ENCODE measurements at places on chromosomes 2 and 18.
A peak's percentile ranks its signal among the peaks of the same experiment; 100 is the strongest.

- peak; percentile 68 for DNase-seq
Measured at GRCh38 chr2:230326453-230327417, at the start of gene SP140L. Gene SP140L (plus strand): TSS chr2:230327193. CDS start chr2:230327270, 77 bp downstream.

DNA sequence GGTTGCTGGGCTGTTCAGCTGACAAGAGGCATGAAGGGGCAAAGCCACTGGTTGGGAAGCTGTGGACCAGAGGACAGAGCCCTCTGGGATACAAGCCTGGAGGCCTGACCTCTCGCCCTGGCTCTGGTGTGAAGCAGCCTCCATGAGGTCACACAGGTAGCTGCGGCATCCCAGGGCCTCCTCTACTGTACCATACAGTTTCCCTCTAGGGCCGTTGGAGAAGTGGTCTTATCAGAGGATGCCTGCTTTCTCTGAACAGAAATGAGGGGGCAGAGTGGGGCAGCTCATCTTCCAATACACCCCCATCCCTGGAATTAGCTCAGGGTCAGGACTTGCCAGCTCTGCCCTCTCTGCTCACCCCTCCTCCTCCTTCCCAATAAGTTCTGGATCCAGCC is 135.1 kb upstream of the SMAD2 start:
- no peak for DNase-seq

DNA sequence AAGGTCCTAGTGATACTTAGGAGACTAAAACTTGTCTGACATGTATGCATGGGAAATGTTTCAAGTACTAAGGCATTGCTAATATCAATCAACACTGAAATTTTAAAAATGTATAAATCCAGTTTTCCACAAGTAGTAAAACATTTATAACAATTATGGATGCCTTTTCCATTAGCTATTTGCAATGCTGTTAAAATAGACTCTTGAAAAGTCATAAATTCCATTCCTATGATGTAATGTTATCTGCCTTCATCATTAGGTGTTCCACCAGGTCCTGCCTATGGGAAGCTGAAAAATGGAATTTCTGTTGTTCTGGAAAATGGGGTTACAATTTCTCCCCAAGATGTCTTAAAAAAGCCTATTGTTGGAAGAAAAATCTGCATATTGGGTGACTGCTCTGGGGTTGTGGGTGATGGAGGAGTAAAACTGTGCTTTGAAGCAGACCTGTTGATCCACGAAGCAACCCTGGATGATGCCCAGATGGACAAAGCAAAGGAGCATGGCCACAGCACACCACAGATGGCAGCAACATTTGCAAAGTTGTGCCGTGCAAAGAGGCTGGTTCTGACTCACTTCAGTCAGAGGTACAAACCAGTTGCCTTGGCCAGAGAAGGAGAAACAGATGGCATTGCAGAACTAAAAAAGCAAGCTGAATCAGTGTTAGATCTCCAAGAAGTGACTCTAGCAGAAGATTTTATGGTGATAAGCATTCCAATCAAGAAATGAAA is 18.7 kb downstream of the ELAC1 start:
- DNase-seq = no peak

GRCh38 chr2:101431486-101431885 is 43.4 kb downstream of the RFX8 start:
- DNase-seq = no peak

DNA sequence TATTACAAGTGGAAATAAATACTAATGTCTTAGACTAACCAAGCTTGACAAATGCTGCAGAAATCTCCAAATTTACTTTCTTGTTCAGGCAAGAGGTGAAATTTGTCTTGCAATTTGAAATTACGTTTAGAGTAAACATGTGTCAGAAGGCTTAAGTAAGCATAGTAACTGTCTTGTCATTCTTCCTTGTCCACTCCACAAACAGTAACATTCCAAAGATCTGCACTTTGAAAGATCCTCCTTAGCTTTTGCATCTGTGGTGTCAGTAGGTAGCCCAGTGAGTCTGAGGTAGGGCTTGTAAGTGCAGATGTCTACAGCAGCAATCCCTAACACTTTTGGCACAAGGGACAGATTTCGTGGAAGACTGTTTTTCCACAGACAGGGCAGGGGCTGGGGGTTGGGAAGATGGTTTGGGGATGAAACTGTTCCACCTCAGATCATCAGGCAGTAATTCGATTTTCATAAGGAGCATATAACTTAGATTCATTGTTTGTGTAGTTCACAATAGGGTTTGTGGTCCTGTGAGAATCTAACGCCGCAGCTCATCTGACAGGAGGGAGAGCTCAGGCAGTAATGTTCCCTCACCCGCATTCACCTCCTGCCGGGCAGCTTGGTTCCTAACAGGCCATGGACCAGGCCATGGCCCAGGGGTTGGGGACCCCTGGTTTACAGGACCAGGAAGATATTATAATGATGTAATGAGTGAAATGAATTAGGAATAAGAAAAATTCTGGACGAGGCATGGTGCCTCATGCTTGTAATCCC is 18.6 kb downstream of the RASGRP3 start:
- DNase-seq = no peak

DNA sequence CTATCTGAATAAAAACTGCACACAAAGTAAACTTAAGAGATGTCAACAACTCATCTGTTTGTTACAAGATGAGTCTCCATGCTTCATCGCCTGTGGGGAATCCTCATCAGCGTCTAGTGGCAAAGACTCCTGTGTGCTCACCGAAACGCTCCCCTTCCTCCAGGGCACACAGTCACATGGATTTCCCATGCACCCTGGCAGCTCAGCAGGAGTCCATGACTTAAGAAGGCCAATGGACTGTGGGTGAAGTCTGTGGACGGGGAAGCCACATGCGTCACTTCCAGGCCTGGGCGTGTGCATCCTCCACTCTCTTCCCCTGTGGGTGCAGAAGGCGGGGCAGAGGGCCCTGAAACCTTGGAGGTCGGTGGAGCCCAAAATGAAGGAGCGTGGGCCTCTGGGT is 41.1 kb downstream of the ID2 start:
- DNase-seq = no peak

- no peak for DNase-seq
Measured at GRCh38 chr2:56015711-56016115, 92.1 kb upstream of the EFEMP1 start.

- no peak for DNase-seq
Measured at GRCh38 chr2:213551526-213551925, 267.3 kb downstream of the SPAG16 start.
